Mucosa of descending colon (tissue), 3 donors: ENCODE measurements at places on chromosomes 5 and 9. TPM values are rescaled to one million over a fixed set of nuclear protein-coding genes. Genes with fewer than 3 reads are reported as not detected.

GRCh38 chr5:35338157-35338453 lies 107.8 kb upstream of the PRLR start:
- no peak for DNase-seq

GRCh38 chr5:143699121-143699520 lies 112.8 kb upstream of the HMHB1 start:
- DNase-seq = no peak

DNA sequence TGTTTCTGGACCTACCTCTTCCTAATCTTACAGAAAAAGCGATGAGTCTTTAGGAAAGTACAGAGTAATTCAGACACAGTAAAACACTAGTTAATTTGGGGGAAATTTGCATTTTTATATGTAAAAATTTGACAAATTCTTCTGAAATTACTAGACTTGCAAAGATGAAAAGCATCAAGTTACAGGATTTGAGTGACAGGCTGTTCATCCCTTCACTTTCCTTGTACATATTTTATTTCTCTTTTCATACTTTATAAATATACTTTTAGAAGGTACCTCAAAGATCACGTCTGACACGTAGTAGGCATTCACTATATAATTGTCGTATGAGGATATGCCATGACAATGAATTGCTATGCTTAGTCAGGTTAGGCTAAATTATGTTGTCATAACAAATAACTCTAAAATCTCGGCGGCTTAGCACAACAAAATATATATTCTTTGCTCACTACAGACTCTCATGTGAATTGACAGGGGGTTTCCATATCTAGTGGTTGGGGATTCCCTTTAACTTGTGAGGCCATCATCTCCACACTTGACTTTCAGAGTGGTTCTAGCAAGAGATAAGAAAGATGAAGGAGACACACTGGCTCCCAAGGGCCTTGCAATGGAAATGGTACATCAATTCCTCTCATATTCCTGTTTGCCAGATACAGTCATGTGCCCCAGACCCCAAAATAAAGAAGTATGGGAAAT lies 154.1 kb upstream of the TUT7 start:
- no peak for DNase-seq

The ESM1 gene
- not detected for total RNA-seq

The STARD4 gene
- total RNA-seq = 37.5 TPM
